CD4-positive, alpha-beta T cell treated with Interleukin-6 for 4 hours (primary cell): ENCODE measurements at places on chromosomes 5 and 9.

- no peak for DNase-seq
Measured at GRCh38 chr5:177508837-177509236, 789 bp downstream of the DOK3 start.

GRCh38 chr9:68964102-68964541, 49.8 kb downstream of the PRKACG start:
- DNase-seq: no peak

DNA sequence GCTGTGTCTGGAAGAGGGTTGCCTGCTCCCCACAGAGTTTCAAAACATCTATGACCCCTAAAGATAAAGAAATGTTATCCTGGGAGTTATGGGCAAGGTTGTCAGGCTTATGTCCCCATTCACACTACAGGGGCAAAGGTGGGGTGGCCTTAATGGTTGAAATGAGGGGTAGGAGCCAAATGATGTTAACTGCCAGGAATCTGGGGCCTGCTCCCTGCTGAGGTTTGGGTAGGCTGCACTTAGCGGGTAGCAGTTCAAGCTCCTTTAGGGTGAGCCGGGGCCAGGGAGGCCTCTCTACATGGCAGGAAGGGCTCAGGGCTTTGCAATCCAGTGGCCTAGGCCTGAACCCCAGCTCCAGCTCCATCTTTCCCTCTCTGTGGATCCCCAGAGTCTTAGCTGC, 3.0 kb downstream of the FGF18 start:
- DNase-seq: no peak

- no peak for DNase-seq
Measured at GRCh38 chr5:117863586-117864296, 1124.6 kb downstream of the DTWD2 start.

DNA sequence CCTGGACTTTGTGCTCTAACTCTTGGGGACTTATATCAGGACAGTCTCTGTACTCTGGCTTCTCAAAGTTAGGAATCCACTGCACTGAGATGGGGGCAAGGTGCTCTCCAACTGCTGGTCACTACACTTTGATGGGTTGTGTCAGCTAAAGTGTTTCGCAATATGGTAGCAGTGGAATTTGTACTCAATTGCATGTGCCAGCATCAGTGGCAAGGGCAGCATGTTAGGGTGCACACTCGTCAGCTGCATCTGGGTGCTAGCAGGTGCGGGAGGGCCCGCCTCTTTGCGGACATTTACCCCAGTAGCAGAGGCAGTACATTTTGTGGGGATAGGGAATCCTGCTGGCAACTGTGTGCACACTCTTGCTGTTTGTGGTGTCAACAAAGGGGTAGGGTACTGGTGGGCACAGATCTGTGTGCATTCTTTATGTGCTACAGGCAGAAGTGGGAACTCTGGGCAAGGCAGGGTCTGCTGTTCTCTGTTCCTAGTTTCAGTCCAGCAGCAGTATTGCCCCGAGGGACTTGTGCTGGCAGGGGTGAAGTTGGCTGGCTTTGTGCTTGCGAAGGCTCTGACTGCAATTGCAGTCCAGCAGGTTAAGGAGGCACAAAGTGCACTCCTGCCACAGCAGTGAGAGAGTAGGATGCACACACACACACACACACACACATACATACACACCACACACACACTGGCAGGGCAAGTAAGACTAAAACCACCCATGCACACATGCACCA, 924.8 kb upstream of the CDH9 start:
- DNase-seq: no peak

DNA sequence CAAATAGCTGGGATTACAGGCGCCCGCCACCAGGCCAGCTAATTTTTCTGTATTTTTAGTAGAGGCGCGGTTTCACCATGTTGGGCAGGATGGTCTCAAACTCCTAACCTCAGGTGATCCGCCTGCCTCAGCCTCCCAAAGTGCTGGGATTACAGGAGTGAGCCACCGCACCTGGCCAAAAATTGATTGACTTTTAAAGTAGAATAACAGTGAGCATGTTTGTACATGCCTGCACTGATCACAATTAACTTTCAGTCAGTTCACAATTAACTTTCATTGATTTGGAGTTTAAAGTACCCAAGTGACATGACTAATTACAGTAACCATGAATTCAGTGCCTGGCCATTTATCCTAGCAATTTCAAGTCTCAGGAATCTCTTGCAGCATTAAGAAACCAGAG, 61.3 kb downstream of the ANKH start:
- DNase-seq: no peak

DNA sequence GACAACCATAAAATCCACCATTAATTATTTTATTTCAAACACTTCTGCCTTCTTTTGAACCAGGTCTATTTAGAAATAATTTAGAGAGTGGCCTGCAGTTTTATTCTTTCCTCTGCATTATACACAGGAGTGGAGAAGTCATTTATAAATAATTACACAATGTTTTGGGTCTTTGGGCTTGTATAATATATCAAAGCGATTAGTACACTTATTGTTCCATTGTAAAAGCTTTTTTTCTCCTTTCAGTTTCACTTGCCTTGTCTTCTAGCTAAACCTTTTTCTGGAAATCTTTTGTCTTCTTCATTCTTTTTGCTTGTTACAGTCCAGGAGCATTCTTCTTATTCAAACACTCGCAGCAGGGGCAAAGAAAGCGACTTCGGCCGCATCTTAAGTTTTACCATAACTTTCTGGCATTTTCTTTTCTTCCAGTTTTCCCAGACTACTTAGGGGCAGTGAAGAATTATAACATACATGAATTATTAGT, 7.3 kb upstream of the NEUROG1 start:
- DNase-seq: no peak

GRCh38 chr9:124381170-124381945, 33.9 kb downstream of the PSMB7 start:
- DNase-seq: no peak
